ENCODE measurements at places on chromosomes 1 and 21.

GRCh38 chr1:246537887-246538286, 28.2 kb downstream of the TFB2M start:
- DNase-seq, result no peak

- DNase-seq, result peak; percentile 91
These were observed 7.1 kb downstream of the PRRX1 start for GRCh38 chr1:170670802-170671628.

DNA sequence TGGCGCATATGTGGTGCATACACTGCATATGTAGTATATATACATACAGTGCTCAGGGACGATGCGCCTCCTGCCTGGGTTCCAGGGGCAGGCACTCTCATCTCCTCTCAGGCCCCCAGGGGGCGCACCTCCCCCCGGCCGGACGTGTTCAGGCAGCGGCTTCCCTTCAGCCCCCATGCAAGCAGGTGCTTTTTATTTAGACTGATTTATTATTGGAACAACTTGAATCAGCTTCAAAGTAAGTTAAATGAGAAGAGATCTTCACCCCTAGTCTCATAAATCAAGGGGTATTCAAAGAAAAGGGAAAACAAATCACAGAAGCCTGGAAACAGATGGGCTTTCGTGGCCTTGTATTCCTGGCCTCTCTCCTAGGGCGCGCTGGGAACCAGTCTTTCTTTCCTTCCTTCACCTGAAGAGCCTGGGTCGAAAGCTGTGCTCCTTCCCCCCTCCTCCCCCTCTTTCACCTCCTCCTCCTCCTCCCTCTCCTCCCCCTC, 64.6 kb downstream of the UBIAD1 start:
- DNase-seq, result peak; percentile 88

DNA sequence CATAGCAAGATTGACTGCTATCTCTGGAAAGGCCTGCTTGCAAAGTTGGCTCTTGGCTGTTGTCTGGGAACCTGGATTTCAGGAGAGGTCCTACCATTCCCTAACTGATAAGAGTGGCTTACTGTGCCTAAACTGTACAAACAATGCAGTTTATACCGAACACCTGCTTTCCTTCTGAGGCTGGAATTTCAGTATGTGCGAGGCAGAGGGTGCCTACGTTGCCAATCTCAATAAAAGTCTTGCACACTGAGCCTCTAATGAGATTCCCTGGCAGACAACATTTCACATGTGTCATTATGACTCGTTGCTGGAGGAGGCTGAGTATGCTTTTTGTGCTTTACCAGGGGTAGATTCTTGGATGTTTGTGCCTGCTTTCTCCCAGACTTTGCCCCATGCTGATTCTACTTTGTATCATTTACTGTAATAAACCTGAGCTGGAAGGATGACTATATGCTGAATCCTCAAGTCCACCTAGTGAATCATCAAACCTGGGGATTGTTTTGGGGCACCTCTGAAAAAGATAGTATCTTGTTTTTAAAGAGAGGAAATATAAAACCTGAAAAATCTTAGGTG, 58.9 kb upstream of the GNG4 start:
- DNase-seq, result no peak

GRCh38 chr1:220243947-220244346, 28.3 kb downstream of the RAB3GAP2 start:
- no peak for DNase-seq

DNA sequence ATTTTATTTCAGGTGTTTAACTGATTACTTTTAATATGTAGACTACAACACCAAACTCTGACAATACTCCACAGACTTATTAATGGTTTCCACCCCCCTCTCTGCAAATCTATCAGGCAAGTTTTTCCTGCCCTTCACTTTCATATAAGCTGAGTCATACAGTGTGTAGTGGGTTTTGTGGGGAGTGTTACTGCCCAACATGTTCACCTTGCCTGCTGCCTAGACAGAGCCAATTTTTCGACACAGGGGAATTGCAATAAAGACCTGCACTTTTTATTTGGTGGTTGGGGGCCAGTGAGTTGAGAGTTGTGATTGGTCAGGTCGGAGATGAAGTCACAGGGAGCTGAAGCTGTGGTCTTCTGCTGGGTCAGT, 119.7 kb downstream of the PPIAL4G start:
- DNase-seq, result no peak

GRCh38 chr21:16081304-16081703, 351.5 kb downstream of the USP25 start:
- DNase-seq, result no peak

DNA sequence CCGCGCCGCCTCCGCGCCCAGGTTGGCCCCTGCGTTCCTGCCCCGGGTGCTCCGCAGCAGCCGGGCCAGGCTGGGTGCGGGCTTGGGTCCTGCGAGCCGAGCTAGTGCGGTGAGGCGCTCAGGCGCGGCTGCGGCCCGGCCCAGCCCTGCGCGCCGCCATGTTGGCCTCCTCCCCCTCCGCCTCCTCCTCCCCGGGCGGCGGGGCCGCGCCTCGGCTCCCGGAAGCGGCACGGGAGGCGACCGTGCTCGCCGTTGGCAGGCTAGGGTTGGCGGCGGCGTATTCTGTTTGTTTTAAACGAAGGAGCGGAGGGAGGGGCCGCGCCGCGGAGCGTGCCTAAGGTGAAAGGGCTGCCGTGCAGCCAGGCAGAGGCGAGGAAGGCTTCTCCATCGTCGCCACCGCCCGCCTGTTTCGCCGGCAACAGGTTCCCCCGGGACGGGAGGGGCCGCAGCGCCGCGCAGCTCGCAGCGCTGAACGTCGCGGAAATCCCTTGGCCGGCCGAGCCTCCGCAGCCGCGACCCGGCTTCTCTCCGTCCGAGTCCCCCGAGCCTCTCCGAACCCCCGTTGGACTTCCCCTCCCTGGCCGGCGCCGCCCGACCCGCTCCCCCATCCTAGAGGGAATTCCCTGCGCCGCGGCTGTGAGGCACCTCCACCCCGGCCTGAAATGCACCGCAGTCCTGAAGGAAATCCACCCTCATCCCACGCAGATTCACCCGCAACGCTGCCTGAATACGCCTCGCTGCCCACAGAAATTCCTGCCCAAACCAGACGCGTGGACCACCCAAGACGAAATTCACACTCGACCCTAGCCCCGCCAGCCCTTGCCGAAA, at the start of gene USP24:
USP24 (minus strand) TSS at position 171 of the 828 bp plus-strand sequence. CDS start 251 bp downstream, outside the sequence.
- peak; percentile 89 for DNase-seq

GRCh38 chr1:30856260-30856790, 52.2 kb downstream of the SDC3 start:
- DNase-seq, result peak; percentile 77

GRCh38 chr1:209584231-209584672, 738 bp downstream of the CAMK1G start:
- peak; percentile 64 for DNase-seq

GRCh38 chr1:160129046-160129445, 13.5 kb downstream of the ATP1A2 start:
- DNase-seq, result no peak

DNA sequence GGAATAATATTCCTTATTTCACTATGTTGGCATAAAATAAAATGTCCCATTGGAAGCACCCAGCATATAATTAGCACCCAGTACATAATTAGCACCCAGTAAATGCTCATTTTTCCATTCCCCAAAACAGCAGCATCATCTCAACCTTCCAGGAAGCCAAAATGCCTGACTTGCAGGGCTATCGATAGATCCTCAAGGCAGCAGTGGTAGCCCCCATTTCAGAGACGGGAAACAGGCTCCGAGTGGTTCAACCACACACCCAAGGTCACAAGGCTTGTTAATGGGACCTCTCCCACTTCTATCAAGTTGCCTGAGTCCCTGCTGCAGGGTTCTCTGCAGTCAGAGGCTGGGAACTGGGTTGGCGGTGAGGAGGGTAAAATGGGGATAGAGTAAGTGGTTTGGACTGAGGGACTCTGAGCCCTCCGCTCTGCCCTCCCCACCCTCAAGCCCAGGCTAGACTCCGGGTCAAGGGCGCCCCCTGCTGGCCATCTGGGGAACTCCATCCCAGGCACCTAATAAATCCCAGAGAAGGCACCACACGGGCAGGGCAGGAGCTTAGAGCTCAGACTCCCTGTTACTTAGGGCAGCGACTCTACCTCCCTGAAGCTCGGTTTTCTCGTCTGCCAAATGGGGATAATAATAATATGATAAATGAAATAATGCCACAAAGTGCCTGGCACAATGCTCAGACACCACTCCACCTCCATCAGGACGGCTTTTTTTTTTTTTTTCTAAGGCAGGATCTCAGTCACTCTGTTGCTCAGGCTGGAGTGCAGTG, 21.9 kb upstream of the LAPTM5 start:
- DNase-seq, result peak; percentile 93

- peak; percentile 33 for DNase-seq
These were observed 66.1 kb upstream of the WNT4 start for GRCh38 chr1:22208973-22209378.

DNA sequence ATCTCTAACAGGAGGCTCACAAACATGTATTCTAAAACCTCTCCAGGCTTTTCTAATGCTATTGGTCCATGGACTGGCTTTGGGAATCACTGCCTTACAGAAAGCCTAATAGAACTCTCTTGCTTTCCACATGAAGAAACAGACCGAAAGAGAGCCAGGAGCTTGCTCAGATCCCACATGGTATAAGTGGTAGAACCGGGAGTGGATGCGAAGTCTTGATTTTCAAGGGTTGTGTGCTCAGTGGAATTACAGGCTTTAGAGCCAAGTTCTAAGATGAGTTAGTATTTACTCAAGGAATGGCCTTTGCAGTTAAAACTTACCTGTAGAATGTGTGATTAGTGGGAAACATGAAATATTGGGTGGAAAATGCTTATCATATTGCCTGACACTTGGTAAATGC, 54.3 kb upstream of the HSD17B7 start:
- DNase-seq, result no peak

GRCh38 chr21:34642211-34643075, 26.4 kb upstream of the CLIC6 start:
- DNase-seq, result no peak

- no peak for DNase-seq
These were observed 19.7 kb downstream of the PTTG1IP start for GRCh38 chr21:44853601-44854390.

DNA sequence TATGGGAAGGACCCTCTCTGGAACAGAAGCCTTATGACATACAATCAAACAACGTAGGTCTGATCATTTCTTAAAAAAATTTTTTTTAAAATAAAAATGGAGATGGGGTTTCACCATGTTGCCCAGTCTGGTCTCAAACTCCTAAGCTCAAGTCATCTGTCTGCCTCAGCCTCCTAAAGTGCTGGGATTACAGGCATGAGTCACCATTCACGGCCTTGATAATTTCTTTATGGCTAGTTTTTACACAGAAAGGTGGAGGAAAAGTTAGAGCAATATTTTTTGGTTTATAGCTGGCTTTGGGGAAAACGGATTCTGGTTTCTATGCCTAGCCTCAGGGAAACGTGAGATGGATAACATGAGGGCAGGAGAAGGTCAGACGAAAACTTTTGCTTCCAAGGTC, 70.0 kb upstream of the B3GALT5 start:
- DNase-seq, result no peak

GRCh38 chr1:91731815-91732214, 154.1 kb downstream of the TGFBR3 start:
- DNase-seq, result no peak

DNA sequence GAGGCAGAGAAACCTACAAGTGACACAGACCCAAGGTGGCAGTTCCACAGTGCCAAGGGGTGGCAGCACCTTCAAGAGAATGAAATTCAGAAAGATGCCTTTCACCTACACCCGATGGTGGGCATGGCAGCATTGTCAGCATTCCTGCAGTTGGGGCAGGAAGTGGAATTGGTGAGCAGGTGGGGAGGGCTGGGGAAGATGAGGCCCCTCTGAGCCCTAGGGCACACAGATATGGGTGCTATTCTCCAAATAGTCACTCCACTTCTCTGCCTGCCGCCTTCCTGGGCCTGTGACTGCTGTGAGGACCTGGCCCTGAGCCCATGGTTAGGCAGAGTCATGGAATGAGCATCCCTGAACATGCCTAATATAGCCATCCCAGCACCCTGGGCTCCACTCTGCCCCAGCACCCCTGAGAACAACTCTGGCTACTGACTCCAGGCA, 8.3 kb downstream of the SHISA4 start:
- no peak for DNase-seq

GRCh38 chr21:29504751-29505321, 206.1 kb downstream of the BACH1 start:
- no peak for DNase-seq

DNA sequence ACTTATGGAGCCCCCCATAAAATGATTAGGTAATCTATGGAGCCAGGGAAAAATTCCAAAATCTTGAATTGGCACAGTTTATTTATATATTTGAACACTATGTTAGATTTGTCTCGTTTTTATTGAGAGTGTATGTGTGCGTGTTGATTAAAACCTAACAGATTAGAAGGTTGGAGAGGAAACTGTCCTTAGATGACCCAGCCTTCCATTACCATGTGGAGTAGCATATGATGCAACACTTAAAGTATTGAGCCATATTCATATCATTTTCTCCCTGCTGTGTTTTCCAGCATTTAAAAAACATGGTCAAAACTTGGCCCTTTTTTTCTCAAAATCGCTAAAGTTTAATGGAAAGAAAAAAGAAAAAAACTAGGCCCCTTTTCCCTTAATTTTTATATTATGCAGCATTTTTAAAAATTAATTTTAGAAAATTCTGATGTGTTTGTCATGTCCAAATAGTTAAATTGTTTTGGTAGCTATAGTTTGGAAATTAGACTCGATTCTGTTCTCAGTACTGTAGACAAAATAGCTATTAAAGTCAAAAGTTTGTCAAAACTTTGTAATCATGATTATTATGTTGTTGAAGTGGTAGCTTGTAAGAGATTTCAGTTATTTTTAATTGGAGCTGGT, 2.3 kb downstream of the LRRC8D start:
- no peak for DNase-seq

DNA sequence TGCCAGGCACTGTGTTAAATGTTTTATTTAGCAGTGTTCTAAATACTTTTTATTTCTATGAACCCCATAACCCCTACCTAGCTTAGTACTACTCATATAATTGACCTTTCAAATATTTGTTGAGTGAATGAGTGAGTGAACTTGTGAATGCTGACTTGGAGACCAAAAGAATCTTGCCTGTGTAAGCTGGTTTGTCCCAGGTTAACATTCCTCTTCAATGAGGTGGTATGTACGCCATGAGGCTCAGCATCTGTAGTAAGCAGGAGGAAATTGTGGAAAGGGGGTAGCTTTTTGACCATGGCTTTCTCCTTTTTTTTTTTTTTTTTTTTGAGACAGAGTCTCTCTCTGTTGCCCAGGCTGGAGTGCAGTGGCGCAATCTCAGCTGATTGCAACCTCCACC, 14.6 kb downstream of the MED18 start:
- no peak for DNase-seq
